AG20443 (cell line): ENCODE measurements at places on chromosomes 11 and 22.

- peak; percentile 92 for DNase-seq
Measured at GRCh38 chr11:131609337-131609736, 238.9 kb downstream of the NTM start.

DNA sequence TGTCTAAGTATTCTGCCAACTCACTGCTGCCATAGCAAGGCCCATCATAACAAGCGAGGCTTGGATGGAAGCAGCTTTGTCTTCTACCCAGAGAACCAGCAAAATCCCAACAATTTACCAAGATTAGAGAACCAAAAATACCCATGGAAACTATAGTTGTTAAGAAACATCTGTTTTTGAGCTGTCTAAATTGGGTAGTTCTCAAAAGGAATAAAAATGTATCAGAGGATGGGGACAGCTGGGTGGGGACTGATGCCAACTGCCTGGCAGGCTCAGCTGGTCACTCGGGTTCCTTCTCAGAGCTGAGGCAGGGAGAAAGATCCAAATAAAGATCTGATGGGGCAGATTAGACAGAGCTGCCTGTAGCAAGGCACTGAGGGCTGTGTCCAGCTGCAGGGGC, 85.9 kb upstream of the GRK3 start:
- DNase-seq, result no peak

GRCh38 chr11:82523141-82523540, 210.5 kb downstream of the FAM181B start:
- DNase-seq, result no peak

GRCh38 chr22:39144101-39144767, 8.2 kb downstream of the CBX7 start:
- peak; percentile 63 for DNase-seq

- DNase-seq, result no peak
Measured at GRCh38 chr11:41534391-41534790, 74.9 kb upstream of the LRRC4C start.

GRCh38 chr11:17992916-17993315, 19.9 kb downstream of the SERGEF start:
- no peak for DNase-seq

- DNase-seq, result no peak
Measured at GRCh38 chr11:85922367-85922766, 67.2 kb downstream of the CCDC83 start.

DNA sequence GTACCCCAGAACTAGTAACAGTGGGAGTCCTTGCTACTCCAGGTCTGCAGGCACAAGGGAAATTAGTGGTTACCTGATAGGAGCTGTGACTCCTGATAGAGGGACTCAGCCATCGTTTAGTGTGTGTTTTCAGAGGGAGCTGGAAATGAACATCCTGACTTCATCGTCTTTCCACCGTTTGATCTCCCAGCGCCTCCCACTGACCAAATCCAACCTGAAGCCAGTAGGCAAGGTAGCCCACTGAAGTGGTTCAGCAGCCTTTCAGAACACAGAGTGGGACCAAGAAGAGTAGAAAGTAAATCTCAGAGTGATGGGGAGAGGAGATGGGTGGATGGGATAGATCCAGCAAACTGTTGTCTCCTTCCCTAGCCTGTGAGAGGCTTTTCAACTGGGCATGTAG, 385.9 kb downstream of the INSC start:
- DNase-seq, result no peak

GRCh38 chr11:106152824-106153223, 75.4 kb downstream of the AASDHPPT start:
- DNase-seq, result peak; percentile 42

- no peak for DNase-seq
Measured at GRCh38 chr11:69059985-69060384, 11.3 kb downstream of the TPCN2 start.

DNA sequence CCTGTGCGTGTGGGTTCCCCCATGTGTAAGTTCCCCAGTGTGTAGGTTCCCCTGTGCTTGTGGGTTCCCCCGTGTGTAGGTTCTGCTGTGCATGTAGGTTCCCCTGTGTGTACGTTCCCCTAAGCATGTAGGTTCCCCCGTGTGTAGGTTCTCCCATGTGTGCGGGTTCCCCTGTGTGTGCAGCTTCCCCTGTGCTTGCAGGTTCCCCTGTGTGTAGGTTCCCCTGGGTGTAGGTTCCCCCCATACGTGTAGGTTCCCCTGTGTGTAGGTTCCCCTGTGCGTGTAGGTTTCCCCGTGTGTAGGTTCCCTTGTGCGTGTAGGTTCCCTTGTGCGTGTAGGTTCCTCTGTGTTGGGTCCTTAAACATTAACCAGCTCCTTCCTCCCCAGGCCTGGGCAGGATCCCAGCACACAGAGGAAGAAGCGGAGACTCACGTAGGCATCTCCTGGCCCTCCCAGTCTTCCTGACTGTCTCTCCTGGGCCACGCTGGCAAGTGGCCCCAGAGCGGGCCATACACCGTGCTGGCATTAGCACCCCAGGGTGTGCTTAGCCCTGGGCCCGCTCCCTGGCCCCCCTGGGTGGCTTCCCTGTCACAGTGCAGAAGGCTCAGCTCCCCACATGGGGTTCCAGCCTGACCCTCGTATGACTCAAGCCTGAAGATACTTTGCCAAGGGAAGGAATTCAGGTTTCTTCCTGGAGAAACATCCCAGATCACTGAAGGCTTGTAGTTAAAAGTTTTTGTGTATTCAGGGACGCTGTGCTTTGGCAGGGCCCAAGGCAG, 2.8 kb upstream of the GRAMD4 start:
- DNase-seq, result peak; percentile 62

- no peak for DNase-seq
Measured at GRCh38 chr22:48960980-48961660, 866.6 kb downstream of the BRD1 start.

- peak; percentile 70 for DNase-seq
Measured at GRCh38 chr11:6604081-6604626, 580 bp downstream of the ILK start.

DNA sequence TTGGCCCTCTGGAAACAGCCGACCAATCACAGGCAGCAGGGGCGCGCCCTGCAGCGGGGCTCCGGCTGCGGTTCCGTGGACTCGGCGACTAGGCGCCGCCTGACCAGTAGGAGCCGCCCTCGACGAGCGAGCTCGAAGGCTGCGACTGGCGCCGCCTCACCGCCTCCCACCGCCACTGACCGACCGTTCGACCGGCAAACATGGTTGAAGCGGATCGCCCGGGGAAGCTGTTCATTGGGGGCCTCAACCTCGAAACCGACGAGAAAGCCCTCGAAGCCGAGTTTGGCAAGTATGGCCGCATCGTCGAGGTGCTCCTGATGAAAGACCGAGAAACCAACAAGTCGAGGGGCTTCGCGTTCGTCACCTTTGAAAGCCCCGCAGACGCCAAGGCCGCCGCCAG, at the start of gene RBMXL2:
TSS of gene RBMXL2 (plus strand) at position 78 of the 400 bp plus-strand sequence. CDS start at position 201, 123 bp downstream.
- no peak for DNase-seq

- peak; percentile 55 for DNase-seq
Measured at GRCh38 chr22:35541254-35541748, 670 bp downstream of the RASD2 start.

GRCh38 chr11:64568584-64569140, 22.4 kb upstream of the SLC22A12 start:
- DNase-seq, result no peak

DNA sequence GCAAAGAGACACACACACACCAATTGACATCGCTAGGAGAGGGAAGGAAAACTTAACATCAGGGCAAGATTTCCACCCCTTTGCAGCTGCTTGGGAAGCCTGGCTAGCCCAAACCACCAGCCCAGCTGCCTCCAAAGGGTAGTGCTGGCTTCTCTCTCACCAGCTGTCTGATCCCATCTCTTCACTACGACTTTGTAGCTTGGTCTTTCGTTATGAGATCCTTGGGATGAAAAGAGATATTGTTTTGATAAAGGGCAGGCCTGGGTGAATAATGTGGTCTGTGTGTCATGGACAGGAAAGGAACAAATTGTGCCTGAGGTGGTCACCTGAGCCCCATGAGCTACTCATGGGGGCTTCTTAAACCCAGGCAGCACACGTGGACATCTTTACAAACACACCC, 101.9 kb downstream of the ARL14EP start:
- no peak for DNase-seq

- DNase-seq, result peak; percentile 29
Measured at GRCh38 chr22:36197065-36197440, 4.6 kb downstream of the APOL4 start.

- peak; percentile 33 for DNase-seq
Measured at GRCh38 chr11:14059491-14059890, 97.0 kb downstream of the SPON1 start.

- DNase-seq, result no peak
Measured at GRCh38 chr22:20979940-20980453, 2.1 kb upstream of the LZTR1 start.

- no peak for DNase-seq
Measured at GRCh38 chr22:35198738-35199137, 58.6 kb upstream of the HMGXB4 start.

DNA sequence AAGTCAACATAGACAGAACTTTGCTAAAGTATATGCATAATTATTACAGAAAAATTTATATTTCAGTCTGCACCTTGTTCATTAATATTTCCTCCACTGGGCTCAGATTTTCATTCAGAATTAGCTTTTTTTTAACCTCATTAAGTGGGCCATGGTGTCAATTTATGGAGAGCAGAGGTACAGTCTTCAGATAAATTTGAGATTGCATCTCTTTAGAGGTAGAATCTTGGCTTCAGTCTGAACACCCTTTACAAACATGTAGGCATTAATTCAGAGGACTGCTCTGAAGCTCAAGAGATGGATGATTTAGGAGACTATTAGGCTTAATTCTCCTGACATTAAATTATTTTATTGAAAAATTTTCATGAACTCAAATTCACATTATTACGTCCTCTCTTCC, 3.4 kb upstream of the HBB start:
- no peak for DNase-seq

DNA sequence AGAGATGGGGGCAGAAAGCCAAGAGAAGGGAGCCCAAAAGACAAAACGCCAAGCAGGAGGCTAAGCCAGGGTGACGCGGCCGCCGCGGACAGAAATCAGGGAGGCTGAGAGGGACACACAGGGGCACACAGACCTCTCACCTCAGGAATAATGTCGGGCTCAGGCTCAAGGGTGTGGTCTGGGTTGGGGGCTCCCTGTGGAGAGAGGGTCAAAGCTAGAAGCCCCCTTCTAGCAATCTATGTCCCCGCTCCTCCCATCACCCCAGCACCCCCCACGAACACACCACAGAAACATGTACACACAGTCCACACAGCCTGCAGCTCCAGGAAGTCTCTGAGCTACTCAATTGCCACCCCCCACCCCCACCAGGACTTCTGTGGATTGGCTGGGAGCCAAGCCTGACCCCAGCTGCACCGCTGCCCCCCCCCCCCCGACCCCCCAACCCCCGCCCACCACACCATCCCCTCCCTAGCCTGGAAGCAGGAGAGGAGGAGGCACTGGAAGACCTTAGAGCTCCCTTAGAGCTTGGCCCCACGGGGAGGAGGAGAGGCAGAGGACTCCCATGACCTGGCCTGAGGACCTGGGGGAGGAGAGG, 6.9 kb downstream of the BCL9L start:
- DNase-seq, result no peak
